ENCODE measurements at places on chromosomes 5 and 9.

DNA sequence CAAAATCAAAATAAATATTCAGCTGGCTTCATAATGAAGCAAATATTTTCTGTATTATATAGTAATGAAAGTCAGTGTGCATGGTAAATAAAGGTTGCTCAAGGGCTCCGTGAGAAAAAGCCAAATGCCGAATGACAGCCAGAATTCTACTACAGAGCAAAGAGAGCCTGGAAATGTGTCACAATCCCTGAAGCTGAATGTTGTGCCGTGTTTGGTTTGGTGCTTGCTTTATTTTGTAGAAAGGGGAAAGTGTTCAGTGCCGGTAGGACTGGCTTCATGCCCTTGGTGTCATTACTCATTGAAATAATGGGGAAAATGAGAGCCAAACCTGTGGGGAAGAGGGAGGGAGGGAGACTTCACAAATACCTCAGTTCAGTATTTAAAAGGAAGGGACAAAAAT lies 26.8 kb upstream of the ADAMTSL1 start:
- no peak for DNase-seq

- DNase-seq: no peak
Observed at GRCh38 chr5:2169850-2170760, 287.4 kb upstream of the IRX4 start.

GRCh38 chr5:72645064-72645846 lies 138.0 kb upstream of the ZNF366 start:
- DNase-seq: no peak

DNA sequence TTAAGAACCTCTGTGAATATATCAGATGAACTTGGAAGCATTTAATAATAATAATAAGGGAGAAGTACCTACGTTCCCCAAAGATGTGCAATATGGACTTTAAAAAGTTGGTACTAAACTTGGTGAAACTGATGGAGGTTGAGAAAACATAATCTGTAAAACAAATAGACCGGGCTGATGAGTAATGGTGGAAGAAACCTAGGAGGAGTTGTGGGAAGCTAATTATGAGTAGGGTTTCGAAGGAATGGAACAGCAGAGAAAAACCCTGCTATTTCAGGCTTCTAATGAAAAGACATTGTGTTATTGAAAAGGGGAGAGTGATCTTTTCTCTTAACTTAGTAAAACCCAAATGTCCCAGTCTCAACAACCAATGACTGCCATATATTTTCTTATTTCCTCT lies 229.3 kb downstream of the PCSK1 start:
- no peak for DNase-seq

GRCh38 chr9:68725070-68725469 lies 20.0 kb downstream of the PIP5K1B start:
- no peak for DNase-seq

GRCh38 chr5:149485655-149486615 lies 65.3 kb downstream of the CSNK1A1 start:
- peak; percentile 93 for DNase-seq

DNA sequence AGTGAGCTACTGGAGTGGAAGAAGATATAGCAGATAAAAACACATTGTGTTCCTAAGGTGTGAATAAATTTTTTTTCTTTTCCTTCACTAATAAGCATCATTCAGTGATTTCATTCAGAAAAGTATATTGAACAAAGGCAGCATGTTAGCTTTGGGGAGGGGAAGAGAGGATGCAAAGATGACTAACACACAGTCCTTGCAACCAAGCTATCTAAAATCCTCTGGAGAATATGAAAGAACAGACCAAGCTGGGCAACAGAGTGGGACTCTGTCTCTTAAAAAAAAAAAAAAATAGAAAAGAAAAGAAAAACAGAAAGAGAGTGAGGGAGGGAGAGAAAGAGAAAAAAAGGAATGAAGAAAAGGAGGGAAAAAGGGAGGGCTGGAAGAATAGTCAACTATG lies 22.3 kb upstream of the OMD start:
- DNase-seq: no peak

Data from NCI-H2029 (cell line).